ENCODE measurements at places on chromosomes 16 and 17. TPM values are rescaled to one million over a fixed set of nuclear protein-coding genes. Genes with fewer than 3 reads are reported as not detected.

DNA sequence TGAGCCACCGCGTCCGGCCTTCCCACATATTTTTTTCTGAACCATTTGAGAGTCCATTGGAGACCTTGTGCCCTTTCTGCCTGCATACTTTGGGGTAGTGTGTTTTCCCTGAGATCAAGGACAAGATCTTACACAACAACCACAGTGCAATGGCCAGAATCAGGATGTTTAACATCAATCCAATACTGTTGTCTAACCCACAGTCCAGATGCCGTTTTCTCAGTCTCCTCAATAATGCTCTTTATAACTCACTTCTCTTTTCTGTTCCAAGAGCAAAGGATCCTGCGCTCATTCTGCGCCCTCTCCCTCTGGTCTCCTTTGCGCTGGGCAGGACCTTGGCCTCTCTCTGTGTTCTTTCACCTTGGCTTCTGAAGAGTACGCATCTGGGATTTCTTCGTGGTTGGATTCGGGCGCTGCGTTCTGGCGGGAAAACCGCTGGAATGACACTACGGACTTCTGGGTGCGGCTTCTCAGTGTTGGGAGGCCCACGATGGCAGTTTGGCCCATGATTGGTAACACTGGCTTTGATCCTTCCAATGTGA, 16.6 kb downstream of the CBX4 start:
- H3K4me3 ChIP-seq: no peak overlapping the region
- no peaks in the 10 kb centered on the region for H3K36me3 ChIP-seq
- DNase-seq: no peak
- H3K27me3 ChIP-seq: no peaks in the 10 kb centered on the region

- peaks cover 5% of the 10 kb centered on the region for H3K4me1 ChIP-seq
- H3K27me3 ChIP-seq: no peaks in the 10 kb centered on the region
Measured at GRCh38 chr16:11615748-11616447, 29.2 kb upstream of the LITAF start.

Gene ENPP7
- total RNA-seq: not detected

- peaks cover 11% of the 10 kb centered on the region for H3K4me1 ChIP-seq
- no peak within 1 kb of the TSS for H3K27ac ChIP-seq
- H3K27me3 ChIP-seq: no peaks in the 10 kb centered on the region
- peak; percentile 72 for DNase-seq
- H3K36me3 ChIP-seq: no peaks in the 10 kb centered on the region
Measured at GRCh38 chr17:34579017-34579946, at the start of gene TMEM132E. TSS of gene TMEM132E (plus strand) at chr17:34579582. CDS start at chr17:34581077, 1,495 bp downstream.

- H3K4me3 ChIP-seq: no peak overlapping the region
- DNase-seq: peak; percentile 48
- H3K27me3 ChIP-seq: no peaks in the 10 kb centered on the region
- H3K36me3 ChIP-seq: no peaks in the 10 kb centered on the region
- H3K4me1 ChIP-seq: peaks cover 24% of the 10 kb centered on the region
Measured at GRCh38 chr17:77326076-77326591, 185.4 kb downstream of the SEC14L1 start.

Gene PPY
- total RNA-seq: not detected

DNA sequence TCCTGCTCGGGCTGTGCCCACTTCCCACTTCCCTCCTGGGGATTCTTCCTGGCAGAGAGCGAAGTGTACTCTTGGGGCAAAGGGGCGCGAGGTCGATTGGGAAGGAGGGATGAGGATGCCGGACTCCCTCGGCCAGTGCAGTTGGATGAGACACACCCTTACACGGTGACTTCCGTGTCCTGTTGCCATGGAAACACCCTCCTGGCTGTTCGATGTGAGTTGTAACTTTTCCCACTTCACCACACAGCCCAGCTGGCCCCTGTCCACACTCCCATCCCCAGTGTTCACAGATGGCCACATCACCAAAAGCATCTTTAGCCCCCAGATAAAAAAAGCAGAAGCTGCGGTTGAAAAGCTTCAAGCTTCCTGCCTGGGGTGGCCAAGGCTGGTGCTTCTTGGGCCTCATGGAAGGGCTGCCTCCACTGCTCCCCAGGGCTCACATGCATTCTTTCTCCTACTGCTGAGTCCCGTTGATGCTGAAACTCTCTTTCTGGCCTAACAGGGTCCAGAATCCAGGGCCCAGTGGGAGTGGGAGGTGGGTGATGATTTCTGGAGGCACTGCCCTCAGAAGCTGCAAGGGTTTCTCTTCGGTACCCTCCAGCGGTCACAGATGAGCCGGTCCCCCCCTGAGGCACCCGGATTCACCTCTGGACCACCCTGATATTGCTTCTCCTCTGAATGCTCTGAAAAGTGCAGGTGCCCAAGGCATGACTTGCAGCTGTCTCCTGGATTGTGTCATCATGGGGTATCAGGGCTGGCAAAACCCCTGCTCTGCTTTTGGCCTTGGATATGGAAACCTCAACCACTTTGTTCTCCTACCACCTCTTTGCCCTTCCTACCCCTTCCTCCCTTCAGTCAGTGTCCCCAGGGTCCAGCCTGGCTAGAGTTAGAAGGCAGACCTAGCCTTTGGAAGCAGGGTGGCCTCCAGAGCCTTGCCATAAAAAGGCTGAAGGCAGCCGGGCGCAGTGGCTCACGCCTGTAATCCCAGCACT, 2.2 kb upstream of the TRAF4 start:
- H3K27me3 ChIP-seq: no peaks in the 10 kb centered on the region
- peaks cover 12% of the 10 kb centered on the region for H3K4me1 ChIP-seq
- no peaks in the 10 kb centered on the region for H3K36me3 ChIP-seq
- no peak overlapping the region for H3K27ac ChIP-seq

DNA sequence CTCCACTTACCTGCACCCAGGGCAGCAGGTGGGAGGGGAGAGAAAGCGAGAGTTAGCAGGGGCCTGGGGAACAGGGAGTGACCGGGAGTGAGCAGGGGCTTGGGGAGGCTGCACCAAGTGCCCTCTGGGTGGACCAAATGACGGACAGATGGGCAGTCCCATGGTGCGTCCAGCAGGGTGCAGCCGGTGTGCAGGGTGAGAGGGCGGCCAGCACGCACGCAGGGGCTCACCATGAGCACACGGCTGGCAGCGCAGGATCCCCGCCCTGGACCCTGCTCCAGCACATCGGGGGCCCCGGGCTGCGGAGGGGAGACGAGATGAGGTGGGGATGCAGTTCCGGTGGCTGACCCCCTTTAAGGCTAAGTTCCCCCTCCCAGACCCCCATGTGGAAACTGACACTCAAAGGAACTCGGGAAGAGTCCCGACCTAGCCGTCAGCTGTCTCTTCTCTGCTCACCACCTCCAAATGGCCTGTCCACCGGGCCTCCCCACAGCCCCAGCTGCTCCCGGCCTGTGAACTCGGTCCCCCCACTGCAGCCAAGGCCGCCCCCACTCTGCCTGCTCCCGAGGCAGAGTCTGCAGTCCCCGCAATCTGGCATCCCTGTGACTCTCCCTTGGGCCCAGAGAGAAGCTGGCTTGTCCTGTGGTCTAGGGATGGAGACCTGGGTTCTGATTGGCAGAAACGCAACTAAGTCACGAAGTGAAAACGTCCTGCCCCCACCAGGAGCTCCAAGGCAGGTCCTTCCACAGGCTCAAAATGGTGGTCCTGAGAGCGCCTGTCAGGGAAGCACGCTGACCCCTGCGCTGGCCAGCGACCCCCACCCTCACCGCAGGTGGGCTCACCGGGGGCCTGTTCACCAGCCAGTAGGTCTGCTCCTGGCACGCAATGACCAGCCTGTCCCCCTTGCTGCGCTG, 2.9 kb downstream of the RGS11 start:
- no peaks in the 10 kb centered on the region for H3K36me3 ChIP-seq
- no peak for DNase-seq
- H3K4me3 ChIP-seq: no peak overlapping the region
- no peaks in the 10 kb centered on the region for H3K27me3 ChIP-seq
- H3K4me1 ChIP-seq: no peaks in the 10 kb centered on the region
- H3K27ac ChIP-seq: no peak overlapping the region

DNA sequence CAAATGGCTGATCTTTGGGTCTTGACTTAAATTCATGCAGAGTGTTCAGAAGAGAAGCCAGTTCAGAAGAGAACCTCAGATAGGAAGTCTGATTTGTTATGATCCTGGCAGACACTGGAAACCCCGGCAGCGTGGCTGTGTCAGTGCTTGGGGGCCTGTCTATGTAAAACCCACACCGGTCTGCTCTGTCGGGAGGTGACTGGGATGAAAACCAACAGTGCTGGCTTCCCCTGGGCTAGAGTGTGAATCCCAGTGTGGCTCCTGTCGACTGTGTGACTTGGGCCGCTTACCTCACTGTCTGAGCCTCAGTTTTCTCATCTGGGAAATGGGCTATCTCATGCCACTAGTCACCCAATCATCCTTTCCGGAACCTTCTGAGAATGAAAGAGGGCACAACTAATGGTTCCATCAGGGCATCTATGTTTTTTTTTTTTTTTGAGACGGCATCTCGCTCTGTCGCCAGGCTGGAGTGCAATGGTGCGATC, 92.4 kb downstream of the FOXL1 start:
- no peak for DNase-seq
- no peaks in the 10 kb centered on the region for H3K4me1 ChIP-seq
- no peaks in the 10 kb centered on the region for H3K36me3 ChIP-seq
- H3K27ac ChIP-seq: no peak overlapping the region
- no peak overlapping the region for H3K4me3 ChIP-seq

DNA sequence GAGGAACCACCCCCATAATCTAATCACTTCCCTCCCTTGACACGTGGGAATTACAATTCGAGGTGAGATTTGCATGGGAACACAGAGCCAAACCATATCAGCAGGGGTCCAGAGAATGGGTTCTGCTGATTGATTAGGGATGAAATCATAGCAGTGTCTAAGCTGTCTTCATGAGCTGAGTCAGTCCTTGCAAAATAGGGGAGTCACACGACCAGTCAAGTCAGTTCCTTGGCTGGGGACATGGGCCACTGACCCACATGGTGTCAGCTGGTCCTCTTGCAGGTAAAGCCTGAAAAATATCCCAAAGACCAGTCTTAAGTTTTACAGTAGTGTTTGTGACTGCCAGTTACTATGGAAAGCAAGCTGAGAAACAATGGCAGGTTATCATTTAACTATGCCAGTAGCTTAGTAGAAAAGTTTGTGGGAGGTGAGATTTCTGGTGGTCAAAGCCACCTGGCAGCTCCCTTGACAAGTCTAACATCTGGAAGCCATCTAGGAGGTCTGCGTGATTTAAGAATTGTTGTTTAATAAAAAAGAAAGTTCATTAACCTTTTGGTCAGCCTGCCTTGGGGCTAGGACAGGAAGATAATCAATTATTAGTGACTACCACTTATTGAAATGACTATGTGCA, 15.7 kb upstream of the ATF7IP2 start:
- no peak overlapping the region for H3K4me3 ChIP-seq
- no peaks in the 10 kb centered on the region for H3K4me1 ChIP-seq
- no peak for DNase-seq
- H3K27ac ChIP-seq: no peak overlapping the region

Gene RTN4RL1
- total RNA-seq: 2.1 TPM

Gene NHLRC4
- 15.4 TPM for total RNA-seq

Gene HCRT
- not detected for total RNA-seq

Gene TNRC6A
- 29.0 TPM for total RNA-seq

DNA sequence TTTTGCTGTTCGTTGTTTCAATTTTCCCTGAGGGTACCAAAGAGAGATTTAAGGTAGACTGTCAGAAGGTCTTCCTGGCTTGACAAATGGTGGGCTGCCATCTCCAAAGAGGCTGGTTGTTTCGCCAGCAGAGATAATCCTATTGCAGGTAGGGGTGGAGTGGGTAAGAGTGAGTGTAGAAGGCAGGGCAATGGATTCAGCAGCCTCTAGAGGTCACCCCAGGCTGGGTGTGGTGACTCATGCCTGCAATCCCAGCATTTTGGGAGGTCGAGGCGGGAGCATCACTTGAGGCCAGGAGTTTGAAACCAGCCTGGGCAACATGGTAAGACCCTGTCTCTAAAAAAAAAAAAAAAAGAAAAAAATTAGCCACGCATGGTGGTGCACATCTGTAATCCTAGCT, 34.6 kb downstream of the DCAKD start:
- H3K27me3 ChIP-seq: no peaks in the 10 kb centered on the region
- DNase-seq: no peak
- no peak overlapping the region for H3K27ac ChIP-seq
- H3K36me3 ChIP-seq: no peaks in the 10 kb centered on the region
- peaks cover 12% of the 10 kb centered on the region for H3K4me1 ChIP-seq
- no peak overlapping the region for H3K4me3 ChIP-seq

- H3K27ac ChIP-seq: no peak overlapping the region
- no peaks in the 10 kb centered on the region for H3K27me3 ChIP-seq
- H3K4me1 ChIP-seq: peaks cover 2% of the 10 kb centered on the region
- DNase-seq: no peak
- no peaks in the 10 kb centered on the region for H3K36me3 ChIP-seq
- no peak overlapping the region for H3K4me3 ChIP-seq
Measured at GRCh38 chr17:75346906-75347305, 57.7 kb upstream of the SLC25A19 start.

GRCh38 chr16:84832488-84833143, 12.8 kb downstream of the CRISPLD2 start:
- peaks cover 24% of the 10 kb centered on the region for H3K4me1 ChIP-seq
- H3K27me3 ChIP-seq: no peaks in the 10 kb centered on the region
- peak; percentile 97 for DNase-seq
- peak overlapping the region; percentile 23 for H3K4me3 ChIP-seq

Gene SMPD3
- 2.2 TPM for total RNA-seq

DNA sequence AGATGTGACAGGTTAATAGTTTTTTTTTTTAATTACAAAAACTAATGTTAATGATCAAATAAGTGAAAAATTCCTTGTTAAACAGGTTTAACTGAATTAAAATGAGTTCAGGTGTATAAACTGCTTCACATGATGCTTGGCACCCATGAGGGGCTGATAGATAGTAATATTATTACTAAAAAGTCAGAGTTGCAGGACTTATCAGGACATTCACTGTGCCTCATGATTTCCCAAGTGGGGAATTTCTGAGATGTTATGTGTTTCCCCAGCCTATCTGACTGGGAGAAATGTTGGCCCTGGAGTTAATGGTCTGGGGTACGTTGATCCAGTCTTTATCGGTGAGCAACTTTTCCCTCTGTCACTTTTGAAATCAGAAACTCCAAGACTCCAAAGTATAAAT, 102.1 kb downstream of the PLCG2 start:
- H3K27me3 ChIP-seq: no peaks in the 10 kb centered on the region
- no peak overlapping the region for H3K4me3 ChIP-seq
- DNase-seq: no peak
- H3K4me1 ChIP-seq: no peaks in the 10 kb centered on the region

- no peak overlapping the region for H3K27ac ChIP-seq
- no peaks in the 10 kb centered on the region for H3K36me3 ChIP-seq
- no peaks in the 10 kb centered on the region for H3K27me3 ChIP-seq
- H3K4me1 ChIP-seq: no peaks in the 10 kb centered on the region
Measured at GRCh38 chr17:67440277-67441051, 63.4 kb downstream of the PITPNC1 start.

Gene TRPV2
- 13.0 TPM for total RNA-seq

DNA sequence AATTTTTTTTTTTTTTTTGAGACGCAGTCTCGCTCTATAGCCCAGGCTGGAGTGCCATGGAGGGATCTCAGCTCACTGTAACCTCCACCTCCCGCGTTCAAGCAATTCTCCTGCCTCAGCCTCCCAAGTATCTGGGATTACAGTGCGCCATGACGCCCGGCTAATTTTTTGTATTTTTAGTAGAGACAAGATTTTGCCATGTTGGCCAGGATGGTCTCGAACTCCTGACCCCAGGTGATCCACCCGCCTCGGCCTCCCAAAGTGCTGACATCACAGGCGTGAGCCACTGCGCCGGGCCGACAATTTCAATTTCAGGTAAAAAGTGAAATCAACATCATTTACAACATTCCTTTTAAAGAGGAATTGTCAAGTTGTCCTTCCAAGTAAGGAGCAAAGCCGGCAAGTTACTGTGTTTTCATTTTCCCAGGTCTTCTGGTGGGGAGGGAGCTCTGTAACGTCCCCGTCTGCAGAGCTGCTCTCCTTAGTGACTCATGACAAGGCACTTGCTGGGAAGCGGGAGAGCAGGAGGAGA, 873 bp downstream of the NPLOC4 start:
- DNase-seq: no peak
- no peaks in the 10 kb centered on the region for H3K36me3 ChIP-seq
- H3K4me3 ChIP-seq: peak overlapping the region; percentile 84
- no peak overlapping the region for H3K27ac ChIP-seq

All from ovary (tissue), 10 donors.